ENCODE measurements at places on chromosomes 11 and 22. TPM values are rescaled to one million over a fixed set of nuclear protein-coding genes. Genes with fewer than 3 reads are reported as not detected.

The IGLL5 gene
- not detected for polyA plus RNA-seq

The HSPB2 gene
- polyA plus RNA-seq, result 2.6 TPM

The MS4A12 gene
- not detected for polyA plus RNA-seq

The NLRP10 gene
- polyA plus RNA-seq, result not detected

The LINC01488 gene
- 0.06 TPM for polyA plus RNA-seq

The RFPL2 gene
- polyA plus RNA-seq, result 0.75 TPM

The ENTHD1 gene
- not detected for polyA plus RNA-seq

The KCNK4 gene
- polyA plus RNA-seq, result 0.11 TPM

The SF3A1 gene
- polyA plus RNA-seq, result 137 TPM

The PRG3 gene
- polyA plus RNA-seq, result 1.0 TPM

The OR10S1 gene
- polyA plus RNA-seq, result not detected

The SLC36A4 gene
- polyA plus RNA-seq, result 20.4 TPM

The BLID gene
- polyA plus RNA-seq, result not detected

The SYNGR1 gene
- polyA plus RNA-seq, result 15.7 TPM

The MUC2 gene
- polyA plus RNA-seq, result 0.03 TPM
